Stimulated activated CD8-positive, alpha-beta memory T cell treated with anti-CD3 and anti-CD28 coated beads, Interleukin-7, amount 100 ng/mL, for 48 hours (primary cell): ENCODE measurements at places on chromosomes 5 and 9.
A peak's percentile ranks its signal among the peaks of the same experiment; 100 is the strongest.

- no peak for DNase-seq
Measured at GRCh38 chr9:114442022-114442421, 54.2 kb upstream of the AKNA start.

- DNase-seq = no peak
Measured at GRCh38 chr9:16426716-16427115, 443.8 kb downstream of the BNC2 start.

DNA sequence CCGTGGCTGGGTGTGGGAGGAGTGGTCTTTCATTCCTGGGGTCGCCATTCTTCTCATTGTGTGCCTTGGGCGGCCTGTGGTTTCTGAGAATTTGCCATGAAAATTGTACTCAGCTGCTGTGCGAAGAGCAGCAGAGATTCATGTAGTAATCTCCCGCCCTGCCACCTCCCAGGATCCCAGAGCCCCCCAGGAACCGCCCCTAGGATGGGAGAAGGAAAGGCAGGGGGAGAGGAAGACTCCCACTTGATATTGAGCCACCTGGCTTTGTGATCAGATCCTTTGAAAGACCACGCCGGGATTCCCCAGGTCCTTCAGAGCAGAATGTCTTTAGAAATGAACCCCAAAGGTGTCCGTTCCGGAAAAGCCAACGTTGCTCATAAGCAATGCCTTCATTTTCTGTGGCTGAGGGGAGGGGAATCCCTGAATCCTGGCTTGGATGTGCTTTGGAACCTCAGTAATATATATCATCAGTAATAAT lies 27.6 kb downstream of the NEURL1B start:
- DNase-seq = no peak

DNA sequence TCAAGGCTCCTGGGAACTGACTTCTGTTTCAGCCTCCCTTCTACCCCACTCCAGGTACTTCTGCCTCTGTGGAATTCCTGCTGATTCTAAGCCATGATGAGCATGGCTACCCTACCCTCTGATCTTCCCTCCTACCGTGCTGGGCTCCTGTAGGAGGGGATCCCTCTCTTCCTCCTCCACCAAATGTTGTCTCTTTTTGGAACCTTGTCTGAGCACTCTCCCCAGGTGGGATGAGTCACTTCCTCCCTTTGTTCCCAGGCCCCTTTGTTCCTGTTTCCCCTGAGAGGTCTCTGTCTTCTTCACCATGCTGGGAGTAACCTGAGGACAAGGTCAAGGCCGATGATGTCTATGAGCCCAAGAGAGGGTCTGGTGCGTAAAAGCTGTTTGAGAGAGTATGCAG lies 213.2 kb downstream of the GABBR2 start:
- no peak for DNase-seq

- no peak for DNase-seq
Measured at GRCh38 chr9:127129073-127129717, 6.8 kb upstream of the ANGPTL2 start.

- no peak for DNase-seq
Measured at GRCh38 chr9:38090170-38090569, 21.1 kb upstream of the SHB start.

DNA sequence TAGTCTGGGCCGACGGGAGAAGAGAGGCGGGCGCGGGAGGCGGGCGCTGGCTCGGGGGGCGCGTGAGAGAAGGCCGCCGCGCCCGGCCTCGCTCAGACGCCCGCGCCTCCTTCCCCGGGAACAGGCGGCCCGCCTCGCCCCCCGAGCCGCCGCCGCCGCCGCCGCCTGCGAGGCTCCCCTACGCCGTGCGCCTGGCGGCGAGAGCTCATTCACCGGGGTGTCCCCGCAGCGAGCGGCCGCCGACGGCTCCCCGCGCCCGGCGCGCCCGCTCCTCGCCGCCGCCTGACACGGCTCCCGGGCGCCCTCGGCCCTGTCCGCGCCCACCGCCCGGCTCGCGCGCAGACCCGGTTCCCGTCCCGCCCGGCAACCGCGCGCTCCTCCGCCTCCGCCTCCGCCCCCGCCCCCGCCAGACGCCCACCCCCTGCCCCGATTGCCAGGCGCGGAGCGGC lies at the start of gene GNAQ:
Gene GNAQ (minus strand): TSS at position 368 of the 449 bp plus-strand sequence. CDS start 576 bp downstream, outside the sequence.
- peak; percentile 15 for DNase-seq

DNA sequence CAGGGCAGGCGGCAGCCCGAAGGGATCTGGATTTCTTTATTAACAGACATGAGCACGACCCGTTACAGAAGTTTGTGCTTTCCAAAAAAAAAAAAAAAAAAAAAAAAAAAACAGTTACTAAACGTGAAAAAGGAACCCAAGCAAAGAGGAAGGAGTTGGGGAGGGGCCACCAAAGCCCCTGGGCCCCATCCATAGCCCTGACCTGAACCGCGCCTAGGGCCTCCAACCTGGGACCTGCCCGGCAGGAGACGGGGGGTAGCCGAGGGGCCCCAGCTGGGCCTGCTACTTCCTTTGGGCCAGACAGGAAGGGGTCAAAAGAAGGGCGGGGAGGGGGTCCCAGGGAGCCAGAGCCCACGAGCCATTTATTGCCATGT lies 10.0 kb downstream of the PRR7 start:
- DNase-seq = no peak

DNA sequence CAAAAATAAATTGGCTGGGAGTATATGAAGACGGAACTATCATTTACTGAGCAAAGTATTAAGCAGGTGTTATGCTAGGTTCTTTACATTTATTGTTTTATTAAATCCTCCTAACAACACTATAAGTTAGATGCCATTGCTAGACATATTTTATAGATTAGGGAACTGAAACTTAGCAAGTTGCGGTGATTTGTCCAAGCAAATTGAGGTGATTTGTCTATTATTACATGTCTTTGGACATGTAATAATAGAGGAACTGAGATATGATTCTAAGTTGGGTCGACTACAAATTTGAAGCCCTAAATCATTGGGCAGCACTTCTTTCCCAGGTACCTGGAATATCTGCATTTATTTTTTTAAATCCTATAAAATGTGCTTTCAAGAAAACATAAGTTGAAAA lies 429.9 kb downstream of the GABRG2 start:
- DNase-seq = no peak

DNA sequence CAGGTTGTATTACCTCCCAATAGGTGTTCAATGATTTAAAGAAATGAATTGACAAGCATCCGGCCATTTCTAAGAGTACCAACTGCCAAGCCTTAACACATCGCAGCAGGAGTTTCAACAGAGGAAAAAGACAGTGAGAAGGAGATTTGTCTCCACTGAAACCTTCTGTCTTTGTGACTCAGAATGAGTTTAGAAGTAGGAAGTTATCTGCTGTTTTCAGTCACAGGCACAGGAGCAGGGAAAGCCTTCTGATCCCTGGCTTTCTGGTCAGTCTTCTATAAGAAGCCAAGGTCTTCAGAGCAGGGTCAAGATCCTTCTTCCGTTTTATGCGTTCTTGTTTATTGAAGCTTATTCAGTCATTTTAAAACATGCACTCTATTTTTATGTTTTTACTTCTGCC lies 390.7 kb upstream of the PCSK5 start:
- DNase-seq = no peak

GRCh38 chr5:1851290-1851934 lies 31.3 kb downstream of the IRX4 start:
- DNase-seq = no peak

- no peak for DNase-seq
Measured at GRCh38 chr9:127568618-127568970, 43.5 kb upstream of the STXBP1 start.

- DNase-seq = no peak
Measured at GRCh38 chr5:86546044-86546443, 71.7 kb upstream of the COX7C start.

DNA sequence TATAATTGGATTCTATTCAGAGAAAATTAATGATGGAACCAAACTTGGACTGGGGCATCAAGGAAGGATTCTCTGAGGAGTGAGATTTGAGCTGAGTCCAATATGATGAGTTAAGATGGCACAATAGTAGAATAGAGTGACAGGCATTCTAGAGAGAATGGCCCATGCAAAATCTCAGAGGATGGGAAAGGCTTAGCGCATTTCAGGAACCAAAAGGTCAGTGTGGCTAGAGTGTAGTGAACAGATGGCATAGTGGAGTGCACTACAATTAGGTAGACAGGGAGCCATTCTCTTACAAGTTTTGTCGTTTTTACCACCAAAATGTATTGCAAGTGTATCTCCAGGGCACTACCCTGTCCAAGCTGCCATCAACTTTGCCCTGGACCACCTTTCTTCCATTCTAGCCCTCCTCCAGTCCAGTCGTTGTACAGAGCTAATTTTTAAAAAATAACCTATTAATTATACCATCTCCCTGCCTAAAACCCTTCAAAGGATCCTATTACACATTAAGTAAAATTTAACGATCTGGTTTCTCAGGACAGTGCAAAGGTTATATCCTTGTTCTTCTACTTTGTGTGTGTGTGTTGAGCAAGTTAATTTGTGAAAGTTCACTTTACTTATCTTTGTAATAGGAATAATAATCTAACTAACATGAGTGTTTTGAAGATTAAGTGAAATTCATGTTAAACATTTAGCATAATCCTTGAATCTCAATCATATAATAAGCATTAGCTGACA lies 211.7 kb downstream of the COMMD10 start:
- no peak for DNase-seq

- DNase-seq = no peak
Measured at GRCh38 chr5:101676646-101677045, 619.4 kb downstream of the SLCO4C1 start.

DNA sequence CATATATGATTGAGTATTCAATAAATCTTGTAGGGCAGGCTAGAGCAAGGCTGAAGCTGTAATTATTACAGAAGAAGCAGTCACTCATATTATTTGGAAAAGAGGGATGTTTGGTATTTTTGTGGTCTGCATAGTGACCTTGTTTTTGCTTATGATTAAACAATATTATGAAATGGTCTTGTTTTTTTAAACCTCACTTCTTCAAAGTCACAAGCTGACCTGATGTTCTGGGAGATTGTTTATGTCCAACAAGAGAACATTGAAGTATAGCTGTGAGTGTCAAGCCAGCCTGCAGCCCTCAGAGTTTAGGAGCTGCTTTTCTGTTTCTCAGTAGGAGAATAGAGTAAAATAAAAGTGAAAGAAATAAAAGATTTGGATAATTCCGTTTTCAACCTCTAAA lies 342.2 kb downstream of the LRRC70 start:
- no peak for DNase-seq
